Right ventricle myocardium inferior (tissue), 1 donor: ENCODE measurements at places on chromosomes 6 and 20. TPM values are rescaled to one million over a fixed set of nuclear protein-coding genes. Genes with fewer than 3 reads are reported as not detected.

TENT5A gene
- total RNA-seq, result 60.9 TPM

DNA sequence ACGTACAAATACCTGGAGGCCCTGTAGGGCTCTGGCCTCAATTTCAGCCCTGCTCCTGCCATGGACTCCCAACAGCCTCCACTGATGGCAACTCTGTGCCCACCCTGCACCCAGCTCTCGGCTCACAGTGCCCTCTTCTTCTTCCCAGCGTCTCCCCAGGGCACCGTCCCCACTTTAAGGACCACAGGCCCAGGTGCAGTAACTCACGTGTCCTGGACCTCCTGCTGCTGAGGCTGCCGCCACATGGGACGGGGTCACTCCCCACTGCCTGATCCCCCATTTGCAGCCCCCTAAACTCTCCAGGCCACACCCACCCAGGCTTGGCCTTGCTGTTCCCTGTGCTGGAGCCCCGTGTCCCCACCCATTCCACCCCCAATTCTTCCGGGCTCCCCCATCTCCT, 223.4 kb downstream of the PREX1 start:
- DNase-seq, result no peak

DNA sequence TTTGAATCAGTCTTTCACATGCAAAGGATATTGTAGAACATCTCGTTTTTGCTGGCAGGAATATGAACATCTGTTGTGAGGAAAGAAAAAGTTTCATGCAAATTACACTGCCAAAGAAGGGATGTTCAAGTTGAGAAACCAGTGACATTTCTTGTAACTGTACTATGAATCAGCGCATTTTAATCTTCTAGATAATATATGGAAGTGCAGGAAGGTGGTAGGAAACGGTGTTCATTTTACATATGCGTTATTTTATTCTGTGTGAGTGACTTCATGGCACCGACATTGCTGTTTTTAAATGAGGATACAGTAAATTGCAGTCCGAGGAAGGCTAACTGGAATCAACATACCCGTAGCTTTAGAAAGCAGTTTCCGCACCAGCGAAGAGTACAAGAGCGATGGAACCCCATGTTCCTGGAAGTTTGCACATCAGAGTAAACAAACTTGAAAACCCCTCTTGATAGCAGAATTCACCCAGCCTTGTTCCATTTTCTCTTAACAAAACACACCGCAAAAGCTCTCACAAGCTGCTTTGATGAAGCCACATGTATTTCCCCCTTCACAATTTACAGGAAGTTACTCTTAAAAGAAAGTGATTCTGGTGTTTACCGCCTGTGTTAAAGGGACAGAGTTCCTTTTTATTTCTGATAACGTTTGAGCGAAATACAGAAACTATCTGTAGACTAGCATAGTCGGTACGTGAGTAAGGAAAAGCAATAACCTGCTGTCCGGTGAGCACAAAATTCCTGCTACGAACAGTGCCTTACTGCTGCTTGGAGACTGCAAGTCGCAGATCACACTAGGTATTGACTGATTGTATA, 11.5 kb downstream of the PRDM1 start:
- no peak for DNase-seq

DNA sequence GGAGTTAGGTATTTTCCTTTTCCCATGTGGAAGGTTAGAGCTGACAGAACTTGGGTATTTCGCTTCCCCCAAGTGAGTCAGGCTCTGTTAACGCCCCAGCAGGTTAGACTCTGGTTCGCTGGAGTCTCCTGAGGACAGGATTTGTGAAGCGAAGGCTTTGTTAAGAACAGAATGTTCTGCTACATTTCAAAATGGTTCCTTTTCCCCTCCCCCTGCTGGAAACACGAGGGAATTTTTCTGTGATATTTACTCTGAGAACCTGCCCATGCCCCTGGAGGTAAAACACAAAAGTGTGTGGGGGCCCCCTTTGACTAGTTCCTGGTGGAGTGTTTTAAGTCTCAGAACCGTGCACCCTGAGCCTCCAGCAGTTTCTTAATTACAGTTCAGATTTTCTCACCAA, 731.4 kb upstream of the CITED2 start:
- no peak for DNase-seq

- no peak for DNase-seq
Observed at GRCh38 chr6:83042467-83043053, 23.1 kb downstream of the UBE3D start.

DNA sequence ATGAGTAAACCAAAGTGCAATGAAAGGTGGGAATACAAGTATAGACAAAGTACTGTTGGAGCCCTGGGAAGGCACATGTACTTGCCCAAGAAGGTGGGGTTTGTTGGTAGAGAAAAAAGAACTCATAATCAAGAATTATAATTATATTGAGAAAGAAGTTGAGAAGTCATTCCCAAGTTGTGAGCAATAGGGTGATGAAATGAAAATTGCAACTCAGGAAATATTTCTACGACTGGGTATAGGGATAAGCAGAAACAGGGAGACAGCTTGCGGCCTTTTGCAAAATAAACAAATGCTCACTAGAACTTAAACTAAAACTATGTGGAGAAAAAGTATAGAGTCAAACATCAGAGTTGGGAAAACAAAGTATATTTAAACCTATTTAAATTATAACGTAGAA, 250.7 kb upstream of the FAM83B start:
- no peak for DNase-seq
